ENCODE measurements at places on chromosomes 5 and 9.

GRCh38 chr5:140322751-140323731 lies 20.1 kb upstream of the PFDN1 start:
- DNase-seq: no peak

DNA sequence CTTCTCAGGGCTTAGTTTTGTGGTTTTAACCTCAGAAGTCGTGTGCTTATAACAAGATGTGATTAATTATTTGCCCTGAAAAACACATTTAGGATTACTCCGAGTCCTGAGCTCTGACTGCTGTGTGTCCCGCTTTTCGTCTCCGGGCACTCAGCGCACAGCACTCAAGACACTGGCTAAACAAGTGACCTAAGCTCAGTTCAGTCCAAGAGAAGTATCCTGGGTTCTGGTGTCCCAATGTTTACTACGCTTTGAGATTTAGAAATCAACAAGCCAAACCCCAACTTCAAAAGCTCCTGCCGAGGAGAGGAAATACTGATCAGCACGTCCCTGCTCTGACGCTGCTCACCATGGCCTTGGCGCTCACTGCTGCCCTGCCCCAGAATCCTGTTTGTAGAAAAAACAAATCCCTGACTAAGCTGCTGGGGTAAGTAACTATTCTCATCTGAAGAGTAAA lies 53.2 kb downstream of the IPPK start:
- DNase-seq: no peak

DNA sequence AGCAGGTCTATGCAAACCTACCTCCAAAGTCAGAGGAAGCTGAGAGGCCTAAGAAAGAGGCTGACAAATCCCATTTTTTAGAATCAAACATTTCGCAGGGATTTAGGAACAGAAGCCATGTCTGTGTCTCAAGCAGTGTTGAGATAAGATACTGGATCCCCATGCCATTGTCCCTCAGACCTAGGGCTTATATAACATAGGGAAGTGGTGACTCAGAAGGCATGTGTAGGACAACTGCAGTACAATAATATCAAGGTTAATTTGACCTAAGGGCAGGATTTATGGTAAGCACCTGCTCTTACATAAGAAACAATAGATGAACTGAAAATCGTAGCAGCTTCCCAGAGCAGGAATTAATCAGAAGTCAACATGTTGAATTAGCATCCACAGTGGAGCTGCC lies 459.4 kb downstream of the ANXA1 start:
- no peak for DNase-seq

DNA sequence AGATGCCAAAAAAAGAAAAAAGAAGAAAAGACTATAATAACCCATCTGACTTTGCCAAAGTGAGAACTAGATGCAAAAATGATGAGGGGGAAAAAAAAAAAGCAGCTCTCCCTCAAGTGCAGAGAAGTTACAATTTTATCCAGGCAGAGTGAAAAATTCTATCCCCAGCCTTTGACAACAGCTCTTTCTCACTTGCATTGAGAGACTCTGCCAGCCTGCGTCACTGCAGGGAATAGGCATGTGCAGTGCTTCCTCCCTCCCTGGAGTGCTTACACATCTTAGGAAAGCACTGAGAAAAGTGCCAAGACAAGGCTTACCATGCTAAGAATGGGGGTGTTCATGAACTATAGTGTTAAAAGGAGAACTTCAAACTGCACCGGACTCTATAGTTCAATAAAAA lies 418.6 kb upstream of the TYRP1 start:
- no peak for DNase-seq

- no peak for DNase-seq
Observed at GRCh38 chr9:132348676-132349075, 6.1 kb downstream of the SETX start.

DNA sequence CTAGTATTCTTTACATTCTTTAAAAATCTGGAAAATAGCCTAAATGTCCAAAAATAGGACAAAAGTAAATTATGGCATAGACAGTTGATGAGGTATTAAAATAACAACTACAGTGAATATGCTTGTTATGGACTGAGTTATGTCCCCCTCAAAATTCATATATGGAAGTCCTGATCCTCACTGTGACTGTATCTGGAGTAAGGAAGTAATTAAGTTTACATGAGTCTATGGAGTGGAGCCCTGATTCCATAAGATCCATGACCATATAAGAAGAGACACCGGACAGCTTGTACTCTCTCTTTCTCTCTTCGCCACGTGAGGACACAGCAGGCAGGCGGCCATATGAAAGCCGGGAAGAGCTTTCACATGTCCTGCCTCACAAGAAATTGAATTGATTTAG lies 28.6 kb upstream of the C5orf58 start:
- DNase-seq: no peak

GRCh38 chr5:83471405-83472212 lies at the start of gene VCAN:
Gene VCAN, plus strand, starts transcription at chr5:83471744. Its CDS starts 11,775 bp downstream, at chr5:83483519.
- no peak for DNase-seq

DNA sequence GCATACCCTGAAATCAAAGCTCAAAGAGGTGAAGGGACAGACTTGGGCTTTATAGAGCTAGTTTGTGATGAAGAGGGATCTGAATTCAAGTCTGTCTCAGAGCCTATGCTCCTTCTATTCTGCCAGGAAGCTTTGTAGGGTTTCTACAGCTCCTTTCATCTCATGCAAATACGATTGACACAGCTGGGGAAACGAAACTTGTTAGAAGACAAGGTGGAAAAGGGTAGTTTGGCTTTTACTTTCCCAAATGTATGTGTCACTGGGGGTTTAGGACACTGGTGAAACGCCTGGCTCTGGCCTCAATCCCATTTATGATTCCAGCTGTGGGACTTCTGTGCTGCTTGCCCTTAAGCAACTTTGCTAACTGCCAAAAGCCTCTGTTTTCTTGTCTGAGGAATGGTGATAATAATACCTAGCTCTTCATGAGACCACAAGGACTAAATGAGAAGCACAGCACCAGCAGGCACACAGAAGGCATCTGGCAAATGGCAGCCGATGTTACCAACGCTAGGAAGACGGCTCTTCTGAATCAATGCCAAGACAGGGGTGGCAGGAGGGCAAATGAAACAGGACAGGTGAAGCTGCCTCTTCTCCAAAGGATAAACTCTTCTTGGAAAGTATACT lies 70.3 kb upstream of the EQTN start:
- no peak for DNase-seq

GRCh38 chr9:6512085-6512657 lies 99.2 kb downstream of the UHRF2 start:
- DNase-seq: no peak

- no peak for DNase-seq
Observed at GRCh38 chr5:129096382-129096991, 1.9 kb downstream of the ISOC1 start.

DNA sequence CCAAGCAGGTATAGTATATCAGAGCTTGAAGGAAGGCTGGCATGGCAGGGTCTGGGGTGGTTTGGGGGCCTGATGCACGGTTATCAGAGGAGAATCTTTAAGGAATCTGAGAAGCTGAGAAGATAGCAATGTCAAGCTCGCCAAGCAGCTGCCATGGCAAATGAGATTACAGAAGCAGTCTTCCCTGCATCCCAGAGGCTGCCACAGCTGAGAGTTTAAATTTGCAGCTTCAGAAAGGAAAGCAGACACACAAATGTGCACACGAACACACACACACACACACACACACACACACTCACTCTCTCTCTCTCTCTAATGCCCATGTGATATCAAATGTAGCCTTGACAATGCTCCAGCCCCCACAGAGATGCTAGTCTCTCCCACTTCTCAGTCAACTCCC lies 79.0 kb upstream of the TNC start:
- no peak for DNase-seq

GRCh38 chr5:96529559-96529958 lies 96.5 kb upstream of the PCSK1 start:
- DNase-seq: no peak

DNA sequence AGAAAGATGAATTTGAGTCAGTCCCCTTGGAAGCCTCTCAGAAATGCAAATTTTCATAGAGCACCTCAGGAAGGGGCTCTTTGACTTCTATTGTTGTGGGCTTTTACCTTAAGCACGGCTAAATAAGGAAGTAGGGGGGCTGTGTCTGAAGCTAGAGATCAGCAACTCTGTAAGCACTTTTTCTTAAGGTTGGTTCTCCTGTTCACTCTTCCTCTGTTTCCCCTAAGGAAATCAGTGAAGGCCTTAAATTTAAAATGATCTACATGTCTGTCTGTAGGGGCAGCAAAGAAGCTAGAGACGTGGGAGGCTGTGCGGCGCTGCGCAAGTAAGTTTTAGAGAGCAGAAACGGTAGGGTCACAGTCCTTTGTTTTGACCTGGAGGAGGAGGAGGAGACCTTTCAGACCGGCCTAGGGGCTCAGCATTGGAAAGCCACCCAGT lies 1.2 kb upstream of the CDC14B start:
- DNase-seq: no peak

DNA sequence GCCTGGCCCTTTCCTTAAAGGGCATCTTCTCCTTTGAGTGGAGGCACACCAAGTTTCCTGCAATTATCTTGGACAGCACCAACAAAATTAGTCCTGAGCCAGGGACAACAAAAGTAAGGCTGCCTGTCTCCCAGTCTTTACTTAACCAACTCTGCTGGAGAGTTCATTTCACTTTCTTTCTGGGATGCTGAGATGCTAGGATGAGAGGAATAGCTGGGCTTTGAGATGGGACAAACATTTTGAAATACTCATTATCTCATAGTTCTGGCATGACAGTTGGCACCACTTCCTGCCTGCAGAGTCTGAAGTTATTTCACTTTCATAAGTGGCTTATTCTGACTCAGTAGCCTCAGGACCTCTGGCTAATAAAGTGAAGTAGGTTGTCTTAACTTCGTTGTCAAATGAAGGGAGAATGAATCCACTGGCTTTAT lies 157.0 kb downstream of the C9orf152 start:
- no peak for DNase-seq

GRCh38 chr9:70635790-70636189 lies 221.3 kb upstream of the KLF9 start:
- no peak for DNase-seq

DNA sequence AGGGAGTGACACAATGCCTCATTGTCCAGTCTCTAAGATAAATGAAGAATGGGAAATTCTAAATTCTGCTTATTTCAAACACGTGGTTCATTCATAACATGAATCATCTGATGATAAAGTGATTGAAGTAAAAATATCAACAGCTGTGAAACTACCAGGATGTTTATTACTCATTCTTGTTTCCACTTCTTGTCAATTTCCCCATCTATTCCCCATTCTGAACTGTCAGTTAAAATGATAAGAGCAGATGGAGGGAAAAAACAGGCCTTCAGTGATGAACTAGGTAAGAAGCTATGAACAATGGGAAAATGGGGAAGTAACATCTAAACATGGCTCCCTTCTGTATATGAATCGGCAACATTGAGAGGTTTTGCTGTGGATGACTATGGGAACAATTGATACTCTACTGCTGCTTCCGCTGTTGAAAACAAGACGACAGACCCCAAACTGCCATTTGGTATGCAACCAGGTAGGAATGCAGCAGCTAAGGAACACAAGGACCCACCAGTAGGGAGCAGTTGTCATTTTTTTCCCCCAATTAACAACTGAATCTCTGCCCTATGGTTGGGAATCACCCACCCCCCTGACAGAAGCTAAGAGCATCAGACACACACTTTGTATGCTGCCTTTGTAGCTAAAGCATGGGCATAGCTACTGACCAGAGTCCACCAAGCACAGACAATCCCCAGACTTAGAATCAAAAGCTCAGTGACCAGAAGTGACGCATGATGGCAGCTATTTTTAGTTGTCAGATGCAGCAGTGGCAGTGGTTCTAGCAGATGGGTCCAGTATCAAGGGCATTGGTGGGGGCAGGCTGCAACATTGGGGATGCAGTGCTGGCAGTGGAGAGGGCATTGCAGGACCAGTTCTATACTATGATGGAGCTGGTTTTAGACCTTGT lies 52.9 kb upstream of the ZNF366 start:
- no peak for DNase-seq

GRCh38 chr9:5767968-5768932 lies 64.7 kb downstream of the ERMP1 start:
- no peak for DNase-seq

- DNase-seq: no peak
Observed at GRCh38 chr9:132894862-132895835, 16.5 kb downstream of the SPACA9 start.

- DNase-seq: no peak
Observed at GRCh38 chr5:155699385-155699784, 627.6 kb upstream of the SGCD start.

DNA sequence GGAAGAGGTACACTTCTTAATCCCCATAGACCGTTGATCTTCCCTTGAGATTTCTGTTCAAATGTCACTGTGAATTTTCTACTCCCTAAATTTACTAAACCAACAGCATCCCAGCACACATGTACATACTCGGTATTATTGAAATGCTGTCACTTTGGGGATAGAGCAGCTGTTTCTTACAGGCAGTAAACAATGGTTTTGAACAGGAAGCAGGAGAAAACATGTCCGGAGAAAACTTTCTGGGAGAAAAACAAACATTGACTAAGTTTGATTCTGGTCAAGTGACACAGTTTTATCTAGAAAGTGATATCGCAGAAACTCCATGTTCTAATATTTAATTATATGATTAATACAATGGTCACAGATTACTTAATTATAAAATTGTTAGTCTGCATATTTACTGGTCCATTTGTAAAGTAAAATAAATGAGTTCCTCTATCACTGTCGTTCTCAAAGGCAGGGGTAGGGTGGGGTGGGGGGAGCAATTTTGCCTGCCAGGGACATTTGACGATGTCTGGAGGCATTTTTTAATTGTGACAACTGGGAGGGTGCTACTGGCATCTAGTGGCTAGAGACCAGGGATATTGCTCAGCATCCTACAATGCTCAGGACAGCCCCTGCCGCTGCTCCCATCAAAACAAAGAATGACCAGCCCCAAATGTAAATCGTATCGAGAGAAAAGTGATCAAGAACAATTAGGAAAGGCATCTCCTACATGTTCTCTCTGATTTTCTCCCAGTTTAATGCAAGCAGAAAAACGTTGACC lies 12.2 kb downstream of the TAS2R1 start:
- DNase-seq: no peak

DNA sequence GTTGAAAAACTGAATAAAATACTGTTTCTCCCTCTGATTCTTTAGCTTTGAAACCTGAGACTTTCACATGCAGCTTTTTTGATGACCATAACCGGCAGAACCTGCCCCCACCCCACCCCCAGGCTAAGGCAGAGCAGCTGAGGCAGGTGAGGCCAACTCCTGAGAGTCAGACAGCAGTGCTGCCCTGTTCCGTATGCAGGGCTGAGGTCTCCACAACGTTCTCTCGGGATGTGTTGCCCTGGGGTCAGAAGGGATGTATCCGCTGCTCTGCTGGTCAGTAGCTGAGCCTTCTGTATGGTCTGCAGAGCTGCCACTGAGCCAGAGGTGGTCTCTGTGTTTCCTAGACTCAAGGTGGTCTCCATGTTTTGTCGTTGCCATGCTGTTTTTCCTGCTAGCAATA lies 190.5 kb downstream of the AOPEP start:
- no peak for DNase-seq
